ENCODE measurements at places on chromosomes 7 and 10.

- no peak for DNase-seq
These were observed 124.6 kb upstream of the MBL2 start for GRCh38 chr10:52897162-52897561.

DNA sequence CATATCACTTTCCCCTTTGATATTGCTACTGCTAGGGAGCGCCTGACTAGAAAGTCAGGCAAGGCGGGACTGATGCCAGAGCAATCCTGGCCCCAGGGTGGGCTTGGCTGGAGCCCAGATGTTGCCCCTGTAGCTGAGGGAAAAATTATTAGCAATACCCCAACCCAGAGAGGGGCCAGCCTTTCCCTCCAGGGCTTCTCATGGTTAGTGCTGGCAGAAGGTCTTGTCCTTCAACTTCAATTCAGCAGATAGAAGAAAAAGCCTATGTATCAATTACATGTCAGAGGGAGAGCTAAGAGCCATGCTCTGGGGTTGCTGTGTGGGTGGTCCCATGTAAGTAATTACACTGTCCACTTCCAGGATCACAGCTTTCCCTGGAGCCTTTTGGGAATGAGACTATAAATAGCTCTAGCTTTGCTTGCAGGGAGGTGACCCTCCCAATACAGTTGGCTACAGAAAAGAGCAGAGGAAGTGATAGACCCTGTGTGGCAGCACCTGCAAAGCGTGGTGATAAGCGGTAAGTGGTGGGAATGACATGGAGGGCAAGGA is 579.1 kb downstream of the CCSER2 start:
- no peak for DNase-seq

GRCh38 chr7:17965603-17966002 is 25.3 kb upstream of the SNX13 start:
- DNase-seq: no peak

- no peak for DNase-seq
These were observed 3.9 kb downstream of the RASGEF1A start for GRCh38 chr10:43262902-43263466.

DNA sequence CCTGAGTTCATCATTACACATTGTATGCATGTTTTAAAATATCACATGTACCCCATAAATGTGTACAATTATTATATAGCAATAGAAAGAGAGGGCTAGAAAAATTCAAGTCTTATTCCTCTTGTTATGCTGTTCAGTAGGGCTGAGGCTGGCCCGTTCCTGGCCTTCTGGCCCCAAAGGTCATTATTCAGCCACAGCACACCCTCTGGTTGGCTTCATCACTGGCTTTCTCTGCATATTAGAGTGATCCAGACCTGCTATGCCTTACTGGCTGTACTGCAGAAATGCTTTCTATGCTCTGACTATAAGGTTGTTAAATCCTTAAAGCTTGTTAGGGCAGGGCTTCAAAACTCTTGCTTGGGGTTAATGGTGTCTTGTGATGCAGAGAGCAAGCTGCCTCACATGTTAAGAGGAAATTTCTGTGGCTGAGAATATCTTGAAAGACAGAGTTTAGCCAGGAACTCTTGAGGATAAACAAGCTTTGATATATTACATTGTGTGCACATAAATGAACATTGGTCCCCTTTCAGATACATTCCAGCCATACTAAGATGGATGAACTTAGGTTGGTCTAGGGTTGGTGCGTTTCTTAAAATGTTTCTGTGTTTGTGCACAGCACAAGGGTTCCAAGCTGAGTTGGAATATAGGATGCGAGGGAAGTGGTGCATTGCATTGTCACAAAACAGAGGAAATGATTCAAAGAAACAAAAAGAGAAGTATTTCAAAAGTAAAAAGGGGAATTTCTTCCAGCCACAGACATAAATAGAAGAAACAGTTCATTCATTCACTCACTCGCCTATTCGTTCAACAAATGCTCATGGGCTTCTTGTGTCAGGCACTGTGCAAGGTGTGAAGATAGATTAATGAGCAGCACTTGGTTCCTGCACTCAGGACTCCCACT is 61.6 kb upstream of the WDR11 start:
- no peak for DNase-seq

DNA sequence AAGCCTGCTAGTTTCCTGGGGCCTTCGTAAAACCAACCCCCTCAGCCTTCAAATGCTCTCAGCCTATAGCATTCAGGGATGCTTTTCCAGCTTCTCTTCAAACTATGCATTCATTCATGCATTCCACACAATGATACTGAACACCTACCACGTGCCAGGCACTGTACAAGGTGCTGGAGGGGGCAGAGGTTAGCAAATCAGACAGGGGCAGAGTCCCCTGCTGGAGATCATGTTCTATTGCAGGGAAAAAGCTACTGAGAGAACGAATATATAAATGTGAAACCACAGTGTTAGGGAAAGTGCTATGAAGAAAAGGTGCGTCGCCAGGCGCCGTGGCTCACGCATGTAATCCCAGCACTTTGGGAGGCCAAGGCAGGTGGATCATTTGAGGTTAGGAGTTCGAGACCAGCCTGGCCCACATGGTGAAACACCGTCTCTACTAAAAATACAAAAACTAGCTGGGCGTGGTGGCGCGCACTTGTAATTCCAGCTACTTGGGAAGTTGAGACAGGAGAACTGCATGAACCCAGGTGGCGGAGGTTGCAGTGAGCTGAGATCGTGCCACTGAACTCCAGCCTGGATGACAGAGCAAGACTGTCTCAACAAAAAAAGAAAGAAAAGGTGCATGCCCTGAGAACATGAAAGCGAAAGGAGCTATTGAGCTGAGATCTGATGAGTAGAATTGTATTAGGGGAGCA is 64.6 kb upstream of the CALN1 start:
- DNase-seq: no peak

DNA sequence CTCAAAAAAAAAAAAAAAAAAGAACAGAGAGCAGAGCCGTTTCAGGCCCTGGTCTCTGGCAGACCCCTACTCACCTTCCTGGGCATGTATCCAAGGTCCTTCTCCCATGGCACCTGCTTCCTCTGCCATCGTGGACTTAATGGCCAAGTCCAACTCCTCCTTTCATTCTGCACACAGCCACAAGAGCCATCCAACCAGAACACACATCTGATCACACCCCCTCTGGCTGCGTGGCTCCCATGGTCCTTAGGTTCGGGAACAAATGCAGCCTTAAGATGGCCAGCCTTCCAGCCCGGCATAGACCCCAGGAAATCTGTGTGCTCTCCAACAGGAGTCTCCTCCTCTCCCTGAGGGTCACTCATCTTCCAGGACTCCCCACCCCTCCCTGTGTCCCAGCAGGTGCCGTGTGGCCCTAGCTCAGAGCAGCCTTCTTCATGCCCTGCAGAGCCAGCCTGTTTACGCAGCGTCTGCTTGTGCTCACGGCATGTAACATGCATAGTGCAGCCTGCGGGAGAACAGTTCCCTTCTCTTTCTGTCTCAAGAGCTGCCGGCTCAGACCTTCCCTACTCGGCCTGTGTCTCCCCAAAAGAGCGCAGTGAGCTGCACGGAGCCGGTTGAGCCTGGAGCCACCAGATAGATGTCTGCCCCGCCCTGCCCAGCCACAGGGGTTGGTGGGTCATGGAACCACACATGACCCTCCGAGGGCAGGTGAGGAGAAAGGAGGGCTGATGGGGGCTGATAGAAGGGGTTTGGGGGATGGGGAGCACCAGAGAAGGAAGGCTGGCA is 157.3 kb downstream of the NRF1 start:
- no peak for DNase-seq

- DNase-seq: no peak
These were observed 101.9 kb upstream of the LAMB4 start for GRCh38 chr7:108232076-108232475.

DNA sequence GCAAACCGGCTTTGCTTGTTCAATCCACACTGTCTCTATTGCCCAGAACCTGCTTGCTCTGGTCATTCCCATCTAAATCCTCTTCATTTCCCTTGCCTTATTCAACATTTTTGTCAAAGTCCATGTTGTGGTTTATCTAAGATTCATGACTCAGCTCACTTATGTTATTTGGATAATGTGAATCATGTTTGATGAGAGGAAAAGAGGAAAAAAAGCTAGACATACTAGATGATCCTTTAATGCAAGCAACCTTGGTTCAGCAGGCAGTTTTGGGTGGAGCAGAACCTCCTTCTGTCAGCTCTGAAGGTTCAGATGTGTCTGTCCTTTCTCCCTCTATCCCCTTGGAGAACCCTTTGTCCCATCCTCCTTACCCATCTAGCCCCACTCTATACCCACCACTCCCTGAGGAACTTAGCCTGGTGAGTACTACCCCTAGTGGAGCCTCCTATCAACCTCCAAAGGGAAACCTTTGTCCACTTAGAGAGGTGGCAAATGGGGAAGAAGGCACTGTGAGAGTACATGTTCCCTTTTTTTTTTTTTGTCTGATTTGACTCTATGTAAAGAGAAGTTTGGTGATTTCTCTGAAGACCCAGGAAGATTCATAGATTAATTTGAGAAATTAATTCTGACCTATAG is 2.1 kb upstream of the SAMD9L start:
- DNase-seq: no peak

DNA sequence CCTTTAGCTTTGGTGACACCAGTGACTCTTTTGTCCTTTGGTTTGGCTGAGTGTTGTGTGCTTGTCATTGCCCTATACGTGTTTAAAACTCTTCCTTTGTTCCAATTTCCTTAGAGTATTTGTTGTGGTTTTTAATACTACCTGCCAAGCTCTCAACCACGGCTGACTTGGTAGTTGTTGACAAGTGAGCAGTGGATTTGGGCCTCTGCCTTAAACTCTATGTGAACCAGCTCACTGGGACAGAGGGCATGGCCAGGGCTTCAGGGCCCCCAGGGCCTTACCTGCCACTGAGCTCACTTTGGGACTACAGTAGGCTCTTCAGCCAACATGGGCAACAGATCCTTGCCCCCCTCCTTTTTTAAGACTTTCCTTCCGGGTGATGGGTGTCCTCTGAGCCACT is 9.6 kb upstream of the DMBT1 start:
- DNase-seq: no peak

- no peak for DNase-seq
These were observed 10.5 kb upstream of the ENTPD1 start for GRCh38 chr10:95745501-95745900.

GRCh38 chr10:86651631-86652331 is 2.6 kb upstream of the OPN4 start:
- DNase-seq: no peak

DNA sequence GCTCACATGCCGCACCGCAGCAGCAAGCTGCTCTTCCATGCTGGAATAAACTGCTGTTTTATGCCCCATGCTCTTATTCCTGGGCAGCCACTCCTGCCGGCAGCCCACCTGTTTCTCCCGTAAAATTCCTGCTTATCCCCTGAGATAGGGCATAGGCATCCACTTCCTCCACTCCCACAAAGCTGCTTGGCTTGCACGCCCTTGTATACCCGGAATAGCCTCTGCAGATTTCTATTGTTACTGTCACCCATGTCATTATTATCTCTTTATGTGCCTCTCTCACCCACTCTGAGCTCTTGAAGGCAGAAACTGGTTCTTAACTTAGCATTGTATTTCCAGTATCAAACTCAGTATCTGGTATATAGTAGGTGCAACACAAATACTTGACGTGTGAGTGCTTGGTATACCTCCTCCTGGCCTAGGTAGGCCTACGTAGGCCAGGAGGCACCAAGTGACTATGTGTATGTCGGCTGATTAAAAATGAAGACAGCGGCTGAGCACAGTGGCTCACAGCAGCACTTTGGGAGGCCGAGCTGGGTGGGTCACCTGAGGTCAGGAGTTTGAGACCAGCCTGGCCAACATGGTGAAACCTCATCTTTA is 193.4 kb downstream of the CCDC3 start:
- DNase-seq: no peak

DNA sequence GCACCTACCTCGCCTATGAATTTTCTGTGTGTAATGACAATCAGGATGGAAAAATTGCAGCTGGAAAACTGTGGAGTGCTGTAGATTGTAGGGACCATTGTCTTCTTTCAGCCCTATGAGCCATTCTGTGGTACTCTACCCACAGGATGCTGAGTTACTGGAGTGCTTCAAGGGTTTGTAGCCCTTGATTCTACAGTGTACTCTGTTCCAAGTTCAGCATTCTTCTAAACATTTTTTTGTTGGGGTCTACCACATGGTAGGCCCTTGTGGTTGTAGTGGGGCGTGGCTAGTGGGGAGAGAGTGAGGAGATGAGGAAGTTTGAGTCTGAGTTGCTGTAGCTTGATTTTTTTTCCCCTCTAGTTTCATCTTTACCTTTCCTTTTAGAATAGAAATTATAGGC is 33.5 kb downstream of the REEP3 start:
- peak; percentile 12 for DNase-seq

DNA sequence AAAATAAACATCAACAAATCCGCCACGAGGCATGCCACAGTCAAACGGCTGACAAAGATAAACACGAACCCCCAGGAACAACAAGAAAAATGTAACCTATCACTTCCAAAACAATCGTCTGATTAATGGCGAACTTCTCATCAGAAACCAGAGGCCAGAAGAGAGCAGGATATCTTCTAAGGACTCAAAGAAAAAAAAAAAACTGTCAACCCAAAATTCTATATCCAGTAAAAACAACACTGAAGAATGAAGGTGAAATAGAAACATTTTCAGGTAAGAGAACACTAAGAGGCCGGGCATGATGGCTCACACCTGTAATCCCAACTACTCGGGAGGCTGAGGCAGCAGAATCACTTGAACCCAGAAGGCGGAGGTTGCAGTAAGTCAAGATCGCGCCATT is 54.3 kb downstream of the SLC29A4 start:
- no peak for DNase-seq

- DNase-seq: peak; percentile 72
These were observed 79.6 kb upstream of the LRRC4 start for GRCh38 chr7:128110641-128111364.

DNA sequence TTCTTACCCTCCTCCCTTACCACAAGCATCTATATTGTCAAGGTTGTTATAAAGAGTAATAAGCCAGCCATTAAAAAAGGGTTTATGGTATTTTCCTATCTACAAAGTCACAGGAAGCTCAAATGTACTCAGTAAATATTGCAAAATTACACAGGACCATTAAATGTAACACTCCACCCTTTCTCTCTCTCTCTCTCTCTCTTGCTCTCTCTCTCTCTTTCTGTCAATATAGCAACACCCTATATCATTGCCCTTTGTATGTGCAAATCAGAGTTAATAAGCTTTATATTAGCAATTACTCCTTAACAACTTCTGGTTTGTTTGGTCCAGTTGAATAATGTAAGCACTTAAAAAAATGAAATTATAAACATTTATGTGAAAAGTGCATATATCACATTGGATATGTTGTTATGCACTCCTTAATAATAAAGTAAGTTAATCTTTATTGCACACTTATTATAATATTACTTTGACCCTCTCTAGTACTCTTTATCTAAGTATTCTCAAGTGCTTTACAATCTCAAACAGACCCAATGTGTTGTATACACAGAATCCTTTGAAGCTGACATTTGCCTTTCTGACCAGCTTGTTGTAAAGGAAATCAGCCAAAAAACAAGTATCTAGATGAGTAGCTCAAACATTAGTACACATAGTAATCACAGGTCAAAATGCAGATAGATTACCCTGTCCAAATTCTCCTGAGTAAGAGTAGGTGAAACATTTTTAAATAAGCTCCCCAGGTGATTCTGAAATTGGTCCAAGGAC is 93.2 kb downstream of the CFTR start:
- DNase-seq: no peak

DNA sequence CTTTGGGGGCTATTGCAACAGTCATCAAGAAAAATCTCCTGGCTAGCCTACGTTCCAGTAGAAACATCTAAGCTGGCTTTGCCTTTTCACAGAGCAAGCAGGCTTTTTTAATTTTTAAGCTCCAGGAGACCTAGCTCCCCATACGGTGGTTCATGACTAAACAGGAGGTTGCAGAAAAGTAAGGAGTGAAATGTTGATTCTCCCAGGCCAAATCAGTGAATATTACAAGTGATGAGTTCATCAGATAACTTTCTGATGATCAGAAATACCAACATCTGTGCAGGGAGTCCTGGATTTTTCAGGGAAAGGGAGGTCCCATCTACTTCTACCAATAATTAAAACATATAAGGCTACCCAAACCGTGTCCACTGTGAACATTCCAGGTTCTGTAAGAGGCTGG is 477.3 kb upstream of the CELF2 start:
- no peak for DNase-seq

All from OCI-LY7 (cell line).